ENCODE measurements at places on chromosomes 16 and 17. TPM values are rescaled to one million over a fixed set of nuclear protein-coding genes. Genes with fewer than 3 reads are reported as not detected.
A peak's percentile ranks its signal among the peaks of the same experiment; 100 is the strongest.

DNA sequence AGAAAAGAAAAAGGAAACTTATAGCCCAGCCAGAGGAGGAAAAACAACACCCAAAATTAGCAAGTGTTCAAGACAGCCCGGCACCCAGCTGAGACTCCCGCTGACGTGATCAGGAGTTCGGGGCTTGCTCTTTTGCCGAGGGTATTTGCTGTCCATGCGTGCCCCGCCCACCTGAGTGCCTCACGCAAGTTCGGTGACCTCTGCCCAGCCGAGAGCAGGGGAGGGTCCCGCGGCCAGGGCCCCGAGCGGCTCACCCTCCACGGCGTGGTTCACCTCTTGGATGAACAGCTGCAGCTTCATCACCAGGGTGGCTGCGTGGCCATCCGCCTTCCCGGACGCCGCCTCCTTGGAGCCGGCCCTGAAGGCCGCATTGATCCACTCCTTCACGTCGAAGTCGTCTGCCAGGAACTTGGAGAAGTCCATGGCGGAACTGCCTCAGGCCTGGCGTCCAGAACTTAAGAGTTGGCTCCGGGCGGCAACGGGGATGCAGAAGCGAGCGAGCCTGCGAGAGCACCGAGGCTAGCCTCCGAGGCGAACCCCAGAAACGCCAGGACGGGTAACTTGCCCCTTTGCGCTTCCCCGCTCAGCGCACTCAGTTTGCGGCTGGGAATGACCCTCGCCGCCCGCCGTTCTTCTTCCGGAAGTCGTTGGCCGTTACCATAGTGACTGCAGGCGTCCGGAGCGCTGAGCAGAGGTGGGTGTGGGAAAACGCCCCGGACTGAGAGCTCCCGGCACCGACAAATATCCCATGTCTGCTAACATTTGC lies at the start of gene COG7:
TSS of gene COG7 (minus strand) at position 618 of the 766 bp plus-strand sequence. CDS start at position 423, 195 bp downstream.
- peak; percentile 89 for DNase-seq

Gene KRTAP17-1
- total RNA-seq, result not detected

DNA sequence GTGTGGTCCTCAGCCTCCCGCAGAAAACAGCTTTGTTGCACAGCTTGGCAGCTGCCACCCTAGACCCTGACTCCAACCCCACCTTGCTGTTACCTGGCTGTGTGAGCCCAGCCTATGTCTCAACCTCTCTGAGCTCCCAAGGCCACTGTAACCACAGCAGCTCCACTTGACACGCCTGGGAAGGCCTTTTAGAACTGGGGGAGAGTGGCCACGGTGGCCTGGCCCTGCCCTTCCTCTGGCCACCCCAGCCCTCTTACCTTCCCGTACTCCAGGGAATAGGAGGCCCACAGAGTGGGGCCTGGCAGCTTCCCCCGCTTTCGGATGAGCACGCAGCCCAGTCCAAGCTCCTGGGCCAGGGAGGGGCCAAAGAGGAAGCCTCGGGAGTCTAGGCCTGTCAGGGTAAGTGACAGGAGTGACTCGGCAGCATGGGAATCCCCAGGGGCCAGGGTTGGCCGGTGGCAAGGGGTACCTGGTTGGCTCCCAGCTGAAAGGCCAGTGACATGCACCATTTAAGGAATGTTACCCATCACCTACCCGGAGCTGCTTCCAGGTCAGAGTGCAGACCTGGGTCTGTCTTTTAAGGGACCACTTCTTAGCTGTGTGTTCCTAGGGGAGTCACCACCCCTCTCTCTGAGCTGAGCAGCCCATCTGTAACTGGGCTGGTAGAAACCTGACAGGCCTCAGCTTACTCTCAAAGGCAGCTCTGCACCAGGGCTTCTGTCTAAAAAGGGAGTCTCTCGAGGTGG lies 1.4 kb downstream of the APRT start:
- DNase-seq, result no peak

Gene TBKBP1
- 16.9 TPM for total RNA-seq

Gene EPN2
- total RNA-seq, result 72.7 TPM

Gene OR1F1
- not detected for total RNA-seq

DNA sequence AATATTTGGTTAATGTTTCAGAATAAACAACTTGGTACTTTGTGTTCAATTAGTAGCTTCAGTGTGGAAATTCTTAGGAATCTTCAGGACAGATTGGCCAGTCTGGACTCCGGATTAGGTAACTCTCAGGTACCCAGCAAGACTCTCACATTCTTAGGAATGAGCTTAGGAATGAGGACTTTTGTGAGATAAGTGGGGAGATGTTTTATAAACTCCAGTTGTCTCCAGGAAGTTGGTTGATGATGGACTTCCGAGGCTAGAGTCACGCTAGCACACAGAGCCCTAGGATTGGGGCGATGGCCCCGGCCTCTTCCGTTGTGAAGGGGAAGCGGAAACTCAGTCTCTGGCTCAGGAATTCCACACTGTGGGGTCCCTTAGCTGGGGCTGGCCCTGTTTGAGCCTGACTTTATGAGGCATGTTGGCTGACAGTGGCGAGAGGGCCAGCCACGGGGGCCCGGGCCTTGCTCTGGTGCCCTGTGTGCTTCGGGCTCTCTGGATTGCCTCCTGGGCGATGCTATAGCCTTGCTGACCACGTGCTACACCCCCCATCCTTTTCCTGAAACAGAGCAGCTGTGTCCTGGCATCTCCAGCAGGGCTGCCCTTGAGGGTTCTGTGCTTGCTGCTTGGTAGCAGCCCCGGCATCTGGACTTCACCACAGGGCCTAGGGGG lies 32.4 kb downstream of the RAB11FIP3 start:
- peak; percentile 22 for DNase-seq

DNA sequence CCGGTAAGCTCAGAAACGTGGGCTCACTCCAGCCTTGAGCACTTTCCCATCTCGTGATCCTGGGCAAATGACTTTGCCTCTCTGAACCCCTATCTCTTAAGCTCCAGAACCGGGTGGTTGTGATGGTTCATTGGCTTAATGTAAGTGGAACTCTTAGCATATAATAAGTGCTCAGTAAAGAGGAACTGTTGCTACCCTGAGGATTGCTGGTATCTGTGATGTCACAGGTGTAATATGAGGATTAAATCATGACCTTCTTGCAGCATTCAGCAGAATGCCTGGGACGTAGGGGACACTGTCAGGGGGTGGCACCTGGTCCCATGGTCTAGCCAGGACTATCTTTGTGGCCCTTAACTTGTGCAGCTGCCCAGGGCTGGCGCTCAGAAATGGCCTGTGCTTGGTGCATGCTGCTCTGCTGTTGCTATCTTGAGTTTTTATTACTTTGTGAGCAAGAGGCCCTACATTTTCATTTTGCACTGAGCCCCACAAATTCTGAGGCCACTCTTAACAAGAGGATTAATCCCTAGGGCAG lies 68.8 kb downstream of the SREBF1 start:
- DNase-seq, result no peak

GRCh38 chr17:4515501-4515900 lies 16.8 kb downstream of the SPNS2 start:
- no peak for DNase-seq

- DNase-seq, result no peak
These were observed 46.1 kb upstream of the MSI2 start for GRCh38 chr17:57210224-57210553.

Gene CACNG1
- total RNA-seq, result not detected
